ENCODE measurements at places on chromosomes 3 and 15.

DNA sequence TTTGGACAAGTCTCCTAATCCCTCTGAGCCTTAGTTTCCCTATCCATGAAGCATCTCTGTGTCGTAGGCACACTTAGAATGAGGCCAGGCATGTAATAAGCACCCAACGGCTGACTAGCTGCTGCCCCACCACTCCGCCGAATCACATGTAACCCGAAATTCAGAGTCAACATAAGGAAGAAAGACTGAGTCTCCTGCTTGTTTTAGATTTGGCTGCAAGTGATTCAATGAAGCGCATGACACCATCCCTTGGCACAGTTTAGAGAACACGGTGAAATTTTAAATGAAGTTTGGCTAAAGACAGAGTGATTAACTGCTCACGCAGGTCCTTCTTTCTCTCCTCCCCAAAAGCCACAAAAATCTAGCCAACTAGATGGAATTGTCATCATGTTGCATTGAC is 279.2 kb downstream of the TLE3 start:
- no peak for DNase-seq

GRCh38 chr15:55279746-55280351 is 9.8 kb downstream of the RAB27A start:
- DNase-seq = peak; percentile 39

GRCh38 chr3:183481582-183481981 is 53.2 kb upstream of the MCF2L2 start:
- no peak for DNase-seq

- no peak for DNase-seq
Measured at GRCh38 chr15:72852273-72852672, 68.7 kb upstream of the ADPGK start.

GRCh38 chr3:170267793-170268192 is 45.6 kb downstream of the PRKCI start:
- no peak for DNase-seq

DNA sequence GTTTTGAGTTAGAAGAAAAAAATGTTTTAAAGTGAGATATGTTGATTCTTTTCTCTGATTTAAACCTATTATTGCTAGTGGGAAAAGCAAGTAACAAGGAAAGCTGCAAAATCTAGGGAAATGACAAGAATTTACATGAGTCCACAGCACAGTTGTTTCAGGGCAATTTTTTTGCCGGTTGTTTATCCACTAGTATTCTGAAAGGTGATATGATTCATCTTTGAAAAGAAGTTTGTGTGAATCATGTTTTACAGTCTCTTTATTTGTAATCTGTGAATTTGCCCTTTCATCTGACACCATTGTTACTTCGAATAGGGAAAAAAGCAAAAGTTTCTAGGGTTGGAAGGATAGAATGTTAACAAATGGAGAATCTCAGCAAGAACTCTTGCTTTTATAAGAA is 894.7 kb downstream of the OTOL1 start:
- no peak for DNase-seq

DNA sequence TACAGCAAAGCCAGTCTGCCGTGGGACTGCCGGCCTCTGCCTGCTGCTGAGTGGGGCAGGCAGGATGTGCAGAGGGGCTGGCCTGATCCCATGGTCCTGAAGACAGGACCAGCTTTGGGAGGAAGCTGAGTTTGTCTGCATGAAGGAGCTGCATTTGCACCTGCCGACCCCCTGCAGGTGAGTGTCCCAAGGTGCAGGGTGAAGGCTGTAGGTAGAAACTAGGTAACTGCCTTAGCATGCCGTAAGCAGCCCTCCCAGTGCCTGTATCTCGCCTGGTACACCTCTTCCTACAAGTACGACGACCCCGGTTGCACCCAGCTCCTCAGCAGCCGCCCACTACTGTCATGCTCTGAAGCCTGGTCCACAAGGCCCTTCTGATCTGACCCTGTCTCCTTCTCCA is 34.9 kb downstream of the AMOTL2 start:
- no peak for DNase-seq

DNA sequence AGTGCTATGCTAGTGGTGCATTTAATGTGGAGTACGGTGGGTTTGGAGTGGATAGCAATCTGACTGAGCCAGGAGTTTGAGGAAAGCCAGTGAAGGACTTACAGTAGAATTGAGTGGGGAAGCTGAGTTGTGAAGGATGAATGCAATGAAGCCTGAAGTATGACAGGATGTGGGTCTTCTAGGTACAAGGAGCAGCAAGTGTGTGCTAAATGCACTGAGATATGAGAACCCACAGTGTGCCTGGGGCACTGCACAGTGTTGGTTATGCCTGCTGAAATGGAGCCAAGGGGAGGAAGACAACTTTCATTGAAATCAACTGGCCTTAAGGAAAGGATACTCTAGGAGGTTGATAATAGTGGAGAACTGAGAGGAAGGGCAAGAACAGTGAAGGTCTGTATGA is 105.5 kb upstream of the MRPL3 start:
- no peak for DNase-seq

DNA sequence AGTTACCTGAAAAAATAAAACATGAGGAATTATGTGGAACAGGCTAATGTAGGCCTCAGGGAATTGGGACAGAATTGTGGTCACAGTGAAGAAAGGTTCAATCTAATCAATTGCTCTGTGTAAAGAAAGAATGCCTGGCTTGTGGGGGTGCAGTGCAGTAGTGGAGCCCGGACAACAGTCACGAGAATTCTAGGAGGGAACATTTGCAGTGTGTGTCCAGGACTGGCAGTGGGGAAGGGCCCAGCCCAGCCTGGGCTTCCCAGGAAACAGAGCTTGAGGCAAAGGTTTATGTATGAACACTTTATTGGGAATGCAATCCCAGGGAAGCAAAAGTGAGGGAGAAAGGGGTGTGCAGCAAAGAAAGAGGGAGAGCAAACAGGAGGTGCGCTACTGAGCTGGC is 29.2 kb upstream of the CTDSPL start:
- no peak for DNase-seq

GRCh38 chr3:127165036-127165435 is 27.9 kb upstream of the PRR23E start:
- DNase-seq = no peak

DNA sequence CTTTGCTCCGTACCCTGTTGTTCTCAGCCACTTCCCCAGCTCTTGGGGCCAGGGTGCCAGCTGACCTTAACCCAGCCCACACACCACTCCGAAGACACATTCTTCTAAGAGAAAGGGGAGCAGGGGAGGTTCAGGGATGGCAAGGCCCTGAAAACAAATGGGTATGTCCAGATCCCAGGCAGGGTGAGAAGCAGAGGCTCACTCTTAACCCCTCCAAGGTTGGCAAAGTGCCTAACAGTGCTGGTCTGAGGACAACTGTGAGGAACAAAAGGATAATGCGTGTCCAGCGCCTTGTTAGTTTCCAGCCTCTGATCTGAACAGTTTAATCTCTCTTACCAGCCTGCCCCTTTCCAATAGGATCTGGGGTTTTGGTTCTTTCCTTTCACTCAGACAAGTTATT is 1.5 kb downstream of the TMEM44 start:
- no peak for DNase-seq

DNA sequence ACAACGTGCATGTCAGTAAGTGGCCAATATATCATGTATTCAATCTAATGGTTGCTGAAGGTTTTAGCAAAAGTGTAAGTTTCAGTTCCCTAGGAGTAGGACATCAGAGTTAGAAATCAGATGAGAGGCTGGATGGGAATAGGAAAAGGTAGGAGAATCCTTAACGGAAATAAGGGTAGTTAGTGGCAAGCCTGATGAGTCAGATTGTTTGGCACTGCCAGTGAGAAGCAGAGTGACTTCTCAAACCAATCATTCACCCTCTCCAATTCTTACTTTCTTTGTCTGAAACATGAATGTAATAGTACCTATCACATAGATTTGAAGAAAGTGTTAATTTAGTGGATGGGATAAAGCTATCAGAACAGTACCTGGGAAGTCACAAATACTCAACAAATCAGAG is 894.0 kb downstream of the NTRK3 start:
- DNase-seq = no peak

DNA sequence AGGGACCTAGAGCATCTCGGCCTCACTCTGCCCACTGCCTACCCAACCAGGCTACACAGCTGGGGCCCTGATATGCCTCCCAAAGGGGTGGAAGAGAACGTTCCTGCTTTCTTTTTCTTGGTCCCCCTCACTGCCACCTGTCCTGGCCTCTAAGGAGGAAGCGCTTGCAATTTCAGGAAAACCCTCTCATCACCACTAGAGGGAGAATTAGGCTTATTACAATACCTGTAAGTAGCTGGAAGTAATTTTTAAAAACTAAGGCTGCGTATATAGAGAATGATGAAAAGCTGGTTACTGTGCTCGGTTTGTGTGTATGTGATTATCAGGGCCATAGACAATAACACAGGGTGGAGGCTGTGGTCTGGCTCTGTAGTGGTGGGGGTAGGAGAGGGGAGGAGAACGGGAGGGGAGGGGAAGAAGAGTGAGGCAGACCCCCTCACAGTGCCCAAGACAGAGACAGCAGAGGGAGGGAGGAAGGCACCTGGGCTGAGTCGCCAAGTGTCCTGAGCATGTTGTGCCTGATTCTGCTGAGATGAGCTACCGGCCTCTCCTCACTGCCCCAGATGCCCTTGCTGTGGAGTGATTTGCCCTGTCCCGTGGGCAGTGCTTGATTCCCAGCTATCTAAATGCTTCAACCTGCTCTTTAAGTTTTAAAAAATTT is 3.3 kb downstream of the GABRG3 start:
- DNase-seq = no peak
